ENCODE measurements at places on chromosomes 16 and 17.

GRCh38 chr16:17038415-17038814 is 432.3 kb downstream of the XYLT1 start:
- DNase-seq = no peak

DNA sequence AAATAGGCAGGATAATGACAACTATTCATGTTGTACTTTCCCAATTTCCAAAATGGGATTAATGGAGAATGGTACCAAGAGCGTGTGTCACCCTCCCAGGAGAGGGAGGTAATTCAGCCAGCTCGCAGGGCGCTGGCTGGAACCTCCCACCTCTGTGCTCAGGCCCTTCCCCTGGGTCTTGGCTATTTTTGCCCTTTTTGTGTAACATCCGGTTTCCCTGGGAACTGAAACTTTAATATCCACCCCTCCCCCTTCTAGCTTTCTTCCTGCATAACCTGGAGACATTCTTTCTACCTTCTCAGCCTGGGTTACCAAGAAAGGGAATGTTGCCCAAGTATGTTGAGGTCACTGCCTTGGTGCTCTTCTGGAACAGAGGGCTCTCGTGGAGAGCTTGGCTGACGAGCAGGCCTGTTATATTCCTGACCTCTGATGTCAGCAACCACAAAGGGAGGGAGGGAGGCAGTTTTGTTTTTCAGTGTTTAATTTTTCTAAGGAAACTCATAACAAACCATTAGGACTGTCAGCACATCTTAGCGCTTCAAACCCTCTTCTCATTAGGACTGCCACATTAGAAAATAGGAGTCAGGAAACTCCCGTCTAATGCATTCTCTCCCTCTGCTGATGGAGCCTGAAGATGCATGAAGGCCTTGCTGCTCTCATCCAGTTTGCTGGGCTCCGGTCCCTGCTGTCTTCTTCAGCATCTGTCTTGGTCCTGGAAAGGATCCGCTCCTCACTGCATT is 25.6 kb downstream of the ITGB3 start:
- no peak for DNase-seq

GRCh38 chr16:75378616-75379015 is 54.7 kb downstream of the CFDP1 start:
- no peak for DNase-seq

DNA sequence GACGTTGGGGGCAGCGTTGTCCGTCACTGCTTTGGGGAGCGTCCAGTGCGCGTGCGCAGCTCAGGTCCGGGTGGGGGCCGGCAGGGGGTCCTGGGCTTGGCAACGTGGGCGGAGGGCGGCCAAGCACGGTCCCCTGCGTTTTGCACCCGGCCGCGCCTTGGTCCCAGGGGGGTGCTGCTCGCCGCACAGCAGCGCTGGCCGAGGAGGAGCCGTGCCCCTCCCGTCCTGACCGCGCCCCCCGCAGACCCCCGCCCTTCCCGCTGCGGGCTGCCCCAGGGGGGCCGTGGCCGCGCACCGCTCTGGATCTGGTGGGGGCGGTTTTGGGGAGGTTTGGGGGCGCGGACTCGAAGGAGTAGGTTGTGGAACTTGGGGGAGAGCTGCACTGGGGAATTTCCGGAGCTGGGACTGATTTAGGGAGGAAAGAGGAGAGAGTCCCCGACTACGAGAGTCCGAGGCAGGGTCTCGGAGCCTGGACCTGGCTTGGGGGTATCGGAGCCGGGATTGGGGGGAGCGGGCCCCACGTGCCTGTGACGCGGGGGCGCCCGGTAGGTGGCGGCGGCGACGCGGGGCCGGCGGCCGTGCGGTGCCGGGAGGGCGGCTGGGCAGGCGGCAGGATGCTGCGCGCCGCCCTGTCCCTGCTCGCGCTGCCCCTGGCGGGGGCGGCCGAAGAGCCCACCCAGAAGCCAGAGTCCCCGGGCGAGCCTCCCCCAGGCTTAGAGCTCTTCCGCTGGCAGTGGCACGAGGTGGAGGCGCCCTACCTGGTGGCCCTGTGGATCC is at the start of gene SLC9A5:
Gene SLC9A5 (plus strand): TSS at position 579 of the 777 bp plus-strand sequence. CDS start 36 bp downstream, at position 615.
- DNase-seq = no peak

DNA sequence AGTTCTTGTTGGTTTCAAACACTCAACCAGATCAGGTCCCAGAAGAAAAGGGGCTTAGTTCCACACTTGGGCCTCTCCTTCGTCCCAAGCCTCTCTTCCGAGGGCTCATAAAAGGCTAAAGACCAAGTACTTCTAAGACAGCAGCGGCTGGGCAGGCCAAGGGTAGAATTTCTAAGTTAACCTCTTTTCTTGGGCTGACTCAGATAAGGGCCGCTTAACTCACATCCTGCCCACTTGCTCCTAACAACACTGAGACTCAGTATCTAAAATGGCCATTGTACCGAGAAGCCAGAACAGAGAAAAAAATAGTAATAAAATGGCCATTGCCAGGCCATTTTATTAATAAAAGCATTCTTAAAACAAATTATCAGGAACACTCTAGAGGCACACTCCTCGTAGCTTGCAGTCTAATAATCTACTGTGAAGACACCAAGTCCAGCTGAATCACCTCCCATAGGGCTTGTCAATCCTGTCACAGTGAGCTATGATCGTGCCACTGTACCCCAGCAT is 42.1 kb downstream of the RANBP10 start:
- DNase-seq = no peak

GRCh38 chr16:30571445-30572322 is at the start of gene ZNF688:
Gene ZNF688 (minus strand): TSS chr16:30571714. CDS start chr16:30571629, 85 bp downstream.
- DNase-seq = peak; percentile 98

- no peak for DNase-seq
These were observed 172.7 kb downstream of the ANKFN1 start for GRCh38 chr17:56326001-56326359.

DNA sequence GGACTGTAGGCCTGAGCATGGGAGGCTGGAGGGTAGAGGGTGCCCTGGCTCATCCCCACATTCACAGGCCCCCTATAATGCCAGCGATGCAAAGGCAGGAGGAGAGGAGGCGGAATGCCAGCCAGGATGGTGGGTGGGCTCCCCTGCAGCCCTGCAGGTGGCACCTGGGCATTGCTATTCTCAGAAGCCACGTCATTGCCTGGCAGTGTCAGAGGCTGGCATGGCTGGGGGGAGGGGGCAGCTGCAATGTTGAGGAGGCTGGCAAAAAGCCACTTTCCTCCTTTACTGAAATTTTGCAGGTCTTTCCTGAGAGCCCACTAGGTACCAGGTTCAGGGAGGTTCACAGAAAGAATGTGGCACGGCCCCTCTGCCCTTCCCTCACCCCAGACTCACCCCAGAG is 36.2 kb downstream of the RAB11FIP4 start:
- no peak for DNase-seq

DNA sequence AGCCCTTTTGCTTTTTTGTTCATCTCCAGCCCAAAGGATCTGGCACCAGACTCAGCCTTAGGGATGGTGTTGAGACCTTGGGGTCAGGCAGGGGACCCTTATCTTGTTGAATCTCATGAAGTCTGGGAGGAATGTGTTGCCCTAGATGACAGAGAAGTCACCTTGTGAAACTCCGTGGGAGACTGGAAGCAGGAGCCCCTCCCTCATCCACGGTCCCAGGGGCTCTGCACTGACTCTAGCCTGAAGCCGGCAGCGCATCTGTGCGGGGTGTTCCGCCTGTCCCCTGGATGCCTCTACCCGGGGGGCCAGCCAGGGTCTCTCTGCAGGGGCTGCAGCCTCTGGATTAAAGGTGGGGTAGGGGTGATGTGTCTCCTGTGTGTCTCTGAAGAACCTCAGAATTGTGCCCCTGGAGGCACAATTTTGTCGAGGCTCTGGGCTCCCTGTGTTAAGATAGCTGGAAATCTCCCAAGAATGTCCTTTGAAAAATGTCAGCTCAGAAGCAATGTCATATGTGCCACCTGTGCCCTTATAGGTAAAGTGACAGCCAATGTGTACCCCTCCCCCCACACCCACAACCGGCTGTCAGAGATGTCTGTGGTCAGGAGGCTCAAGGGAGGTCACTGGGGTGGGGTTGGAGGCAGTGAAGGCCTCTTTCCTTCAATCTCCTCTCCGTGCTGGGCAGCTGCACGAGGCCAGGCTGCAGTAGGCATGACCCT is 32.1 kb upstream of the CDC42EP4 start:
- DNase-seq = peak; percentile 68

DNA sequence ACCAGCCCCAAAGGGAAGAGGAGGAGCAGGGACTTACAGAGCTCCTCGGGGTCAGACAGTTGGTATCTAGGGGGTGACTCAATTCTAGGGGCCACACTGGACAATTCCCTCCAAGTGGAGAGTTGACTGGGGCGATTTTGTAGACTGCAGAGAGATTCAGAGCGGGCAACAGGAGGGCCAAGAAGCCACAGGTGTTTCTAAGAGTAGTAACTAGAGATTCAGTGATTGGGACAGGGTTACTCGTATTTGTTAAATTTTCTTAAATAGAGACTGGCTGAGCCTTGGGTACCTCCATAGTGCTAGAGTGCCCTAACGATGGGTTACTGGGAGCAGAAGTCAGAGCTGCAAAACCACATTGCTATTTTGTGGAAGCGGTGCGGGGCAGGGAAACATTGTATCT is 3.3 kb upstream of the INPP5K start:
- DNase-seq = no peak

DNA sequence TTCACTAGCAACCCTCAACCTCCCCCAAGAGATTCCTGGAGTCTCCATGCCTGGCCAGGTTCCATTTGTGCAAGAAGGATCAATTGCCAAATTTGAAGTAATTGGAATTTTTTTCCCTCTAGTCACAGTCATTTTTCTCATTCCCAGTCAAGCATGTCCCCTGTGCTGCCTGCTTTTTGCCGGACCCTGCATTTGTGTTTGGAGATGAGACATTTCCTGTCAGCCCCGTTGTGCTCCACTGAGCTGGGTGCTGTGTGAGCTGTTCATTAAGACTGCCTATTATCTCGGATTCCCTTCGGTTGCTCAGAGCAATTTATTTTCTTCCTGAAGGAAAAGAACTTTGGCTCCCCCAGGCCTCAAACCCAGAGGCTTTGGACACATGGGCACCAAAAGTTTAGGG is 201.0 kb upstream of the NLRP1 start:
- DNase-seq = no peak

DNA sequence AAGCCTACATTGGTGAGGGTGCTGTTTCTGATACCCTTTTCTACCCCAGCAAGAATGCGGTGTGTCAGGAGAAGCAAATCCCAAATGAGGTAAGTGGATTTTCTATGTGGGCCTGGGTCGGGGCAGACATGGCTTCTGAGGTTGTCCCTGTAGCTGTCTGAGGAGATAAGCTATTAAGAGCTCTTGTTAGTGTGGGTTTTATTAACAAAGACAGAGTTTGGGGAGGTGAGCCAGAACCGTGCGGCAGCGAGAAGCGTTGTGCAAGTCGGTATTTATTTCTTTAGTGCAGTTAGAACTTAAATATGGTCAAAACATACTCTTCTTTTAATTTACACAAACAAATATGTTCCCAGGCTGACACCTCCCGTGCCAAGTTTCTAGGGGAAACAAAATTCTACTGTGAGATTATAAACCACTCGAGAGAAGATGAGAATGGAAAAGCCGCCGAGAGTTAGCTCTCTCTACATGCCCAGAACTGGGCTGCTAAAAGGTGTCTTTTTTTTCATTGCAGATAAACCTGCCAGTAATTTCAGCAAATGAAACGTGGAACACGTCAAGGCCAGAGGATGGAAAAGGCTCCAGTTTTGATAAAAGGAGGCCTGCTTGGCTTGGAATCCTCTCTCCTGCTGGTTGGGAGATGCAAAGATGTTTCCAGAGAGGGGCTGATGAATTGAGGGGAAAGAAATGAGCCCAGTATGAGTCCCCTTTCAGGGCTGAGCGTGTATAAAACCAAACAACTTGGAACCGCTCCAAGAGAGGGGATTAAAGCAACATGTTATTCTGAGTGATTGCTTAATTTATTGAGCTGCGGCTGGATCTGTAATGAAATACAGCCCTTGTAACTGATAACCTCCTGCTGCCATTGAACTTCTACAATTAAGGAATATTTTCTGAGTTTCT is 254.6 kb downstream of the MRTFB start:
- DNase-seq = peak; percentile 90

- DNase-seq = no peak
These were observed 35.8 kb upstream of the C1QL1 start for GRCh38 chr17:45003877-45004276.

DNA sequence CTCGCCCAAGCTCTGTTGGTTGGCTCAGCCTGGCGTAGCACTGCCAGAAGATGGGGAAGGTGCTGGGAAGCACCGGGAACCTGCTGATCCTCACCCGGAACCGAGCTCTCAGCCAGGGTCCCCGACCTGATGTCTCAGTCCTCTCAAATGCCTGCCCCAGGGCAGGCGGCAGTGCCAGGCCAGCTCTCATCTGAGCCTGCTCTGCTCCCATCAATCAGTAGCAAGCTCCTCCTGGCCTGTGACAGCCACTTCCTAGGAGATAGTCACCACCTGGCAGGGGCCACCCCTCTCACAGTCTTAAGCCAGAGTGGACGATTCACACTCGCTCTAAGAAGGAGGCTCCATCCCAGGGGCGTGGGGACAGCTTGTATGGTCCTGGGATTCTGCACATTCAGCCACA is 62.0 kb downstream of the ENGASE start:
- no peak for DNase-seq

DNA sequence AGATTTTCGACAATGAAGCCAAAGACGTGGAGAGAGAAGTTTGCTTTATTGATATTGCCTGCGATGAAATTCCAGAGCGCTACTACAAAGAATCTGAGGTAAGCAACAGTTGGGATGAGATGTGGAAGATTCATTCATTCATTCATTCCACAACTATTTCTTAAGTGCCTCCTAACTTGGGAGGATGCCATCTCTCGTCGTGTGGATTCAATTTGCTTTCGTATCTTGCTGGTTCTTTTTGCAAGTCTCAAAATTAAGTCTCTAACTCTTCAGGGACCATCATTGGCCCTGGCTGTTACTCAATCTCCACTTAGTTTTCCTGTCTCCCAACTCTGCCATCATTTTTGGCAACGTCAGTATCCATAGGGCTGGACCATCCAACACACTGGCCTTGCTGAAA is 85.6 kb upstream of the NOL11 start:
- DNase-seq = no peak

DNA sequence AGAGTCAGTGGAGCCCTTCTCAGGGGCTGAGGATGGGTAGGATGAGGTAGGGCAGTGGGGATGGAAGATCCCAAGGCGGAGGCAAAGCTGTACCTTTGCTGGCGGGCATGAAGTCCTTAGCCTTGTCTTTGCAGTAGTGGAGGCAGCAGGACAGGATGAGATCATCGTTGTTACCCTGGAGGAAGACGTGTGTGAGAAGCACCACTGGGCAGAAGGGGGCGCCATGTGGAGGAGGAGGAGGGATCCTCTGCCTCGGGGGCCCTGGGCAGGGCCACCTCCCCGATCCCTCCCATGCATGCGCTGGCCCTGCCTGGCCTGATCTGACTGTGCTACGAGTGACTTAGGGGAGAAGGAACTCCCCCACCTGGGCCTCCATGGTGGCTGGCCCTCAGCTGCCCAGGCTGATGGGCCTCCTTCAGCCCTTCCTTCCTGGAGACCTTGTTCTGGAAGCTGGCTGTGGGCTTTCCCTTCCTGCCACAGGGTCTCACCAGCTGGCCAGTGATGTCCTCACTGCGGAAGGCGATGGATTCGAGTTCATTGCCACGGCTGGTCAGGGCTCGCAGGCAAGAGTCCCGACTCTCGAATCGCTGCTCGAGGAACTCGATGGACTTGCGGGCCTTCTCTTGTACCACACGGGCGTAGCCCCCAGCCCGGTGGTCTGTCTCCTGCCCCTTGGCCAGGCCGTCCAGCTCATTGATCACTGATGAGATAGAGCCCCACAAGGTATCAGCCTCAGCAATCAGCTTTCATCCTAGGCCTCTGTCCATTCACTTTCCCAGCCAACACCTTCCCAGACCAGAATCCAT is 10.3 kb downstream of the HIC1 start:
- DNase-seq = no peak

GRCh38 chr17:6027342-6028024 is 42.7 kb upstream of the WSCD1 start:
- DNase-seq = no peak
